ENCODE measurements at places on chromosomes 2 and 18.
A peak's percentile ranks its signal among the peaks of the same experiment; 100 is the strongest.

DNA sequence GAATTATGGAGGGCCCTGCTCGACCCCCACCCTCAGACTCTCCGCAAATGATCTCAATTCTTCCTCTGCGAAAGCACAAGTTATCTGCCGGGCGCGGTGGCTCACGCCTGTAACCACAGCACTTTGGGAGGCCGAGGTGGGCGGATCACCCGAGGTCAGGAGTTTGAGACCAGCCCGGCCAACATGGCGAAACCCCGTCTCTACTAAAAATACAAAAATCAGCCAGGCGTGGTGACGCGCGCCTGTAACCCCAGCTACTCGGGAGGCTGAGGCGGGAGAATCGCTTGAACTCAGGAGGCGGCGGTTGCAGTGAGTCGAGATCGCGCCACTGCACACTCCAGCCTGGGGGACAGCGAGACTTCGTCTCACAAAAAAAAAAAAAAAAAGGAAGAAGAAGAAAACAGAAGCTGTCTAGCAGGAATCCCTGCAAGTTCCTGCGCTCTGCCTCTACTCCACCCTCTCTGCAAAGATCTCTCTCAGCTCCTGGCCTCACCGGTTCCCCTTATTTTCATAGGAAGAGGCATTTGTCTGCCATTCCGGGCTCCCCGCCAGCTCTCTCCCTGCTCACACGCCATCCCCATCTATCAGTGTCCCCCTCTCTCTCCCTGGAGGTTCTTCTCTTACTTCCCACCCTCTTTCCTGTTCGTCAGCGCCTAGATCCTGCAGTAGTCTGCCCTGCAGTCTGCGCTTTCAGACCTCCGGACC is 13.5 kb upstream of the COLEC12 start:
- no peak for DNase-seq

- DNase-seq, result no peak
Observed at GRCh38 chr18:22106536-22107292, 62.7 kb upstream of the GATA6 start.

- DNase-seq, result peak; percentile 55
Observed at GRCh38 chr2:18940184-18940583, 350.8 kb upstream of the NT5C1B start.

- DNase-seq, result no peak
Observed at GRCh38 chr2:212548455-212548819, 9.8 kb upstream of the ERBB4 start.

DNA sequence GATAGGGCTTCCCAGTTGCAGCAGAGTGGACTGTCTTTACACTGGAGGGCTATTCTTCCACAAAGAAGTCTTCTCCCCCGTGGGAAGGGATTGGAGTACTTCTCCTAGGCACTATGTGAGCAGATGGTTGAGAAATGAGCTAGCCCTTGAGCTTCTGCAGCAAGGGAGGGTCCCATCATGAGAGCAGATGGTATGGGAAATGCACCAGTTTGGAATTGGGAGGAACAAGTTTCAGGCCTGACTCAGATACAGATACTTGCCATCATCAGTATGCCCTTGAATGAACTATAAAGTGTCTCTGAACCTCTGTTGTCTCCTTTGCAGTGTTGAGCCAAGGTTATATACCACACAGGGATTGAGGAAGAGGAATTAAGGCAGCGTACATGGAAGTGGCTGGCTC is 757.4 kb downstream of the RNF144A start:
- no peak for DNase-seq

GRCh38 chr18:32770054-32770665 is 2.7 kb downstream of the KLHL14 start:
- DNase-seq, result peak; percentile 5

DNA sequence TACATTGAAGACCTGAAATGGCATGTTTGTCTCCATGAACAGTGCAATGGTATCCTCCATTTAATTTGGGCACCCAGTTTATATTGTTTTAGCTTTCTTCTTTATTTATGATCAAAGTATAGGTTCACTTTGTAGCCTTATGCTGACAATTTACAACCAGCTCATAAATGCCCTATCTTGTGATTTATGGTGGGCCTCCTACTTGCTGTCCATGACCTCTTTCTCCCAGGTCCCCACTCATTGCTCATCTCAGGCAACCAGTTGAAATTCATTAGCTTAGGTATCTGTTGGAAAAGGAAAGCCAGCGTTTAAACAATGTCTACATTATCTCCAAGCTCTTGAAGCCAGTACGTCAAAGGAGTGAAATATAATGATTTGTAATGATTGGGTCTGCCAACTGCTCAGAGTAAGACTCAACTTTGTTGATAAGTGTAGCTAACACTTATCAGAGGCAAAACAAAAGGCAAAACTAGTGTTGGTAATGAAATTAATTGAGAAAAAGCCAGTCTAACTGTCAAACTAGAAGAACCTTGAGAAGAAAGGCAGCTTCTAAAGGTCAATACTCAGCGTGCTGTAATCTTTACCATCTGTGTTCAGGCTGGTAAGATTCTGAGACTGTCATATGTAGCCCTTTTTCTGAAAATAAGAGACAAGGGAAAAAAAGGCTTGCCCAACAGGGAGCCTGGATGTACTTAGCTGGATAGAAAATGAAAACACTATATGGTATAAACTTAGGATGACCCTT is 695.9 kb downstream of the EPHA4 start:
- no peak for DNase-seq

DNA sequence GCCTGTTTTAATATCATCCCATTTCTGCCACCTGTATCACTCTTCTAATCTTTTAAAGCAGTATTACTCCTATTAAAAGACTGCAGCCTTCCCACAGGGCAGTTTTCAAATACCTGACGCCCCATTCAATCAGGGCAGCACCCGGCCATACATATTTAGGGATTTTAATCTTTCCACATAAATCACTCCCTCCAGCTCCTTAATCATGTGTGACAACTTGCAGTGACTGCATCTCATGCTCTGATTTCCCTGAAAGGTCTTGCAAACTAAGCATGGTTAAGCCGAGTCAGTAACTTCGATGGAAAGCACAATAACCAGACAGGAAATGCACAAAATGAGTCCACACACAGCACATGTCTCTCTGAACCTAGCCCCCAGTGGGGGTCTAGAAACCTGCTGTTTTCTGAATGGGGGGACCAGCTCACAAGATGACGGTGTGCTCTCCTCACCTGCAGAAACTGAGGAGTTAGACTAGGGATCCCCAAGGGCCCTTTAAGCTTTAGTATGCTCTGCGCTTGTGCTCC is 116.9 kb upstream of the CREB1 start:
- DNase-seq, result no peak

- DNase-seq, result no peak
Observed at GRCh38 chr2:226795281-226796011, 4.2 kb downstream of the IRS1 start.

DNA sequence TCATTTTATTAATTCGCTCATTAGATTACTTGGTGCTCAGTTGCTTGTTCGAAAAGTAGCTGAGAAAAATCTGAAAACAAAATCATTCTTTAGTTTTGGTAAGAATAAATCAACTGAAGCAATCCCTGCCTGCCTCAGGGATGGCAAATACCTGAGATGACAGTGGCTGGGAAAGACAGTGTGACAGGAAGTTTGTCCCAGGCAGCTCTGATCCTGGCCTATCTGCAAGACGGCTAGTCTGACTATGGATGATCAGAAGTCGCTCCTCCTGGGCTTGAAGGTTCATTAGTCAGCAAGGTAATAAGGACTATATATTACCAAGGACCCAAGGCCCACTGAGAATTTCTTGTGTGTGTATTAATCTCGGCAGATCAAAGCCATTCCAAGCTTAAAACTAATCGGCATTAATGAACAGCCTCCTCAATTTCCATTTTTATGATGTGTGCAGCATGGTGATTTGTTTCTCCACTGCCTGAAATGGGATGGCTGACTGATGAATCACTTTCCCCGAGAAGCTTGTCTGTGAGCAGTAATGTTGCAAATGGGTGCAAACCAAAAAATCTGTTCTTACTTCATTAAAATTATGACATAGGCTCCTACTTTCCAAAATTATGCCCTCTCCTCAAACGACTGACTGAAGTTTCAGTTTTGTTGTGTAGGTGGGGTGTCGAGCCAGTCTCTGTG is 199.9 kb downstream of the ACTR3 start:
- no peak for DNase-seq

DNA sequence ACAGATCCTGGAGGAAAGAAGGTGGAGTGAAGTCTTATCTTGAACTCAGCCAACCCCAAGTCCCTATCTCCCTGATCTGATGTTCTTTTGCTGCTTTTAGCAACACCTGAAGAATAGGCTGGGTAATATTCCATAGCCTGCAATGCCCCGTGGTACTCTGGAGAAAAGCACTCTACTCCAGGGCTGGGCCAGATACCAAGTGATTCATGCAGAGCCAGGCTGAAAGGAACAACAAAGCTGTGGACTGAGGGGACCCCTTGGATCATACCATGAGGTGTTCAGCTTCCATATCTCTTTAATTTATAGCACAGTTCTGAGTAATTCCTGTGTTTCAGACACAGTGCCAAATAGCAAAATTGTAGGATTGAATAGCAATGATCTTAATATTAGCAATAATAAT is 130.6 kb downstream of the NXPH2 start:
- DNase-seq, result no peak

DNA sequence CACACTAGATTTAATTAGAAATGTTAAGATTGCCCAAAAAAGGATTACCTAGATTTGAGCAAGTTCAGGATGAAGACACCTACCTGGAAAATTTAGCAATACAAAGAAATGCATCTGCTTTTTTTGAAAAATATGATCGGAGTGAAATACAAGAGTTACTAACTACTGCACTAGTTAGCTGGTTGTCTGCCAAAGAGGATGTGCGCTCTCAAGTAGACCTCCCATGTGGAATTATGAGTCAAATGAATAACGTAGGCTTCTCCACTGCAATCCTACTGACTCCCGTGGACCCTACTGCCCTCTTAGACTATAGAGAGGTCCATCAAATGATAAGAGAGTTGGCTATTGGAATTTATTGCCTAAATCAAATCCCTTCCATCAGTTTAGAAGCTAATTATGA is 2.0 kb downstream of the ANKAR start:
- DNase-seq, result no peak

DNA sequence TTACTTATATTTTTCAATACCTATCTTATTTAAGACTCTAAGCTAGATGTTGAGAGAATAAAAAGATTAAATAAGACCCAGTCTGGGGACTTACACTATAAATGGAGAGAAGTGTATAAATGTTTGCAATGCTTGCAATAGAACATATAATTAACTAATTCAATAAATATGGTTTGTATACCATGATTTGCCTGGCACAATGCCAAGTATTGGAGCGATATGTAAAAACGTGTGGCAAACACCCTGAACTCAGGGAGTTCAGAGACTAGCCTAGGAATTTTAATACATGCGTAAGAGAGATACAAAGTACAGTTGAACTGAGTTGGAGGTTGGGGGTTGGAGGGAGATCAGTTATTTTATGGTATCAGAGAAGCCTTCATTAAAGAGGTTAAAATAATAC is 251.8 kb upstream of the DDX18 start:
- DNase-seq, result no peak

DNA sequence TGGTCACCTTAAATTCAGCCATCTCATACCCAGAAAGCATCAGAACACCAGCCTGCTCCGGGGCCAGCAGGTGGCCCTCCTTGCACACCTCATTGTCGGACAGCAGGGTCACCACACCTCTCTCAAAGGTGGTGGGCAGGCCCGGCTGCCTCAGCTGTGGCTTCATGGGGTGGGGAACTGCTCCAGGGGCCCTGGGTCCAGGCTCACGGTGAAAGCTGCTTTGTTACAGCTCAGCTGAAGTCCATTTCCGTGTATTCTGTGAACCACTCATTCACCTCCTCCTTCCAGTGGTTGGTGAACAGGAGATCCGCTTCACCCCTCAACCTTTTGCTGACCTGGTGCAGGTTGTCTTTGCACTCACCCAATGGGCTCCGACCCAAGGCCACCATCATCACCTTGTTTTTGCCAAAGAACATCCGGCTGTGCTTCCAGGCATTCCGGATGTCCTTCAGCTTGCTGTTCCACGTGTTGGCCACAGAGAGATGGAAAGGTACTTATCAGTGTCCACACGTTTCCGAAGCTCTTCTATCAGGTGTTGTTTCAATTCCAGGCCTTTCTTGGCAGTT is 78.6 kb upstream of the LDLRAD4 start:
- DNase-seq, result no peak

DNA sequence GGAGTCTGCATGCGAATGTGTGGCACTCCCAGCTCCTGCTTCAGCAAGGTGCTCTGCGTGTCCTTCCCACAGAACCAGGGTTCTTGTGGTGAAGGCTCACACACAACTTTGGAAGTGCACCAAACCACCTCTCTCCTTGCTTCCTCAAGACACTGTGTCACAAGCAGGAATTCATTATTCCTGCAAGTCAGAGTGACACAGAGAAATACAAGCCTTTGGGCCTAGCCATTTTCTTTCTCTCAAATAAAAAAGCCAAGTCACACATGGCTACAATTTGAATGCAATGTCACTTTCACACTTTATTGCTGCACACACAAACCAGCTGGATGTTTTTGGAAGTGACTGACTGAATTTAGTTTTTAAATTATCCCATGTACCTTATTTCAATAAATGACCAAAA is 30.1 kb upstream of the THOC1 start:
- no peak for DNase-seq

DNA sequence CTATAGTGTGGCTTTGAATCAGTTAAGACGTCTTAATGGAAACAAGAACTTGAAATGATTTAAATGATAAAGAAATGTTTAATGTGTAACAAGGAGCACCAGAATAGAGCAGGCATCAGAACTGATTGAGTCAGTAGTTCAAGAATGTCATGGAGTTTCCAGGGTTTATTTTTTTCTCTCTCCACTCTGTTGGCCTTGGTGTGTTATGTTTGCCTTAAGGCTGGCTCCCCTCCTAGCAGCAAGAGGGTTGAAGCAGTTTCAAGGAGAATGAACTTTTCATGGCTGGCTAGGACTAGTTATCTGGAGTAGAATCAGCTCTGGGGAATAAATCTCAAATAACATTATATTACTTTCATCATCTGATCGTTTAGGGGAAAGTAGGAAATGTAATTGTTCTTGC is 13.4 kb upstream of the GLS start:
- DNase-seq, result no peak

- no peak for DNase-seq
Observed at GRCh38 chr2:190979906-190980629, 33.9 kb downstream of the STAT1 start.

DNA sequence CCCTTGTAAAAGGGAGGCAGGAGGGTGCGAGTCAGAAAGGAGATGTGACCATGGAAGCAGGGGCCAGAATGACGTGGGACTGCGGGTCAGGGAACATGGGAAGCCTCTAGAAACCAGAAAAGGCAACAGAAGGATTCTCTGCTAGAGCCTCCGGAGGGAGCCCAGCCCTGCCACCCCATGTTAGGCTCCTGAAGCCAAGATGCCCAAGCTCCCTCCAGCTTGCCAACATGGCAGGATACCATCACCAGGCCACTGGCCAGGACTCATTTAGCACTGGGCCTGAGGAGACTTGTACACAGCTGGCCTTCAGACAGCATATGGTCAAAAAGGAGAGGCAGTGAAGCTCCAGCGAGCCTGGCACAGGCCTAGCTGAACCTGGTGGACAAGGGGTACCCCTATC is 5.6 kb downstream of the TMEM247 start:
- no peak for DNase-seq

DNA sequence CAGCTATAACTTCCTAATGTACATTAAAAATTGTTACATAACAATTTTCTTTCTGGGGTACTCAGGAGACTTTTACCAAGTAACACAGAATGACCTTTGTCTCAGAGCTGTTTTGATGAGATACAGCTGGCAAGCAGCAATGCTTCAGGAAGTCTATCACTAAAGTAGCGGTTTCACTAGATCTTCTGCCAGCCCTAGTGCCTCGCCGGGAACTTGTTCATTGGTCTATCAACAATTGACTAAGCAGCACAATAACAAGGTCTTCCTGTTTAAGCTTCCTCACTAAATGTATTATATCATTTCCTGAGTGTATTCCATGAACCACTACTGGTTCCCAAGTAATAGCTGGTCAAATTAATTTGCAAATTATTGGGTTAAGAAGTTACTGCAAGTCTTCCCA is 69.2 kb downstream of the TRIP12 start:
- peak; percentile 80 for DNase-seq

Measured in GM12865 (cell line).